ENCODE measurements at places on chromosomes 7 and 10.

- DNase-seq: no peak
These were observed 719.5 kb downstream of the LRMDA start for GRCh38 chr10:76150876-76151288.

- no peak for DNase-seq
These were observed 285.9 kb upstream of the CSTF2T start for GRCh38 chr10:51985336-51985735.

DNA sequence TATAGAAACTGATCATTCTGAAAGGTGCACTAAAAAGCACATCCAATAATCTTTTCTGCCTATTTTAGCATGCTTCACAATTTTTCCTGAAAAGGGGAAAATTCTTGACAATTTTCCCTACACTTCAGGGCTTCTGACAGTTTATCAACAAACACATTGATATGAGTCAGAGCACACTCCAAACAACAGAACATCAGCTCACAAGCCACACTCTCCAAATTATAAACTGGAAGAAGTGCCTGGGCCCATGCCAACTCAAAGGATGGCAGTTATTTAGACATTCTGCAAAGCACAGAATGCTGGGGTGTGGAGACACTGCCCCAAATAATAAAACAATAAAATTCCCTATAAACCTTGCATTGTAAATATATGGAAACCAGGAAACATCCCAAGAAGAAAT, 90.8 kb downstream of the ELAPOR2 start:
- DNase-seq: no peak

DNA sequence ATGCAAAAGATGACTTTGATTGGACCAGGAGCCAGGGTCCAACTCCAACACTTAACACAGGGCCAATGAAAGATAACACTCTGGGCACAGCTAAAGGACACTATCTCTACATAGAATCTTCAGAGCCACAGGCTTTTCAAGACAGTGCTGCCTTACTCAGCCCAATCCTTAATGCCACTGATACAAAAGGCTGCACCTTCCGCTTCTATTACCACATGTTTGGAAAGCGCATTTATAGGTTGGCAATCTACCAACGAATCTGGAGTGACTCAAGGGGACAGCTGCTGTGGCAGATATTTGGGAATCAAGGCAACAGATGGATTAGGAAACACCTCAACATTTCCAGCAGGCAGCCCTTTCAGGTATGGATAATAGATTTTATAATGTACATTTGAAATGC, 160.7 kb downstream of the MALRD1 start:
- DNase-seq: no peak

GRCh38 chr7:48177271-48177670, 6.0 kb downstream of the ABCA13 start:
- DNase-seq: no peak

DNA sequence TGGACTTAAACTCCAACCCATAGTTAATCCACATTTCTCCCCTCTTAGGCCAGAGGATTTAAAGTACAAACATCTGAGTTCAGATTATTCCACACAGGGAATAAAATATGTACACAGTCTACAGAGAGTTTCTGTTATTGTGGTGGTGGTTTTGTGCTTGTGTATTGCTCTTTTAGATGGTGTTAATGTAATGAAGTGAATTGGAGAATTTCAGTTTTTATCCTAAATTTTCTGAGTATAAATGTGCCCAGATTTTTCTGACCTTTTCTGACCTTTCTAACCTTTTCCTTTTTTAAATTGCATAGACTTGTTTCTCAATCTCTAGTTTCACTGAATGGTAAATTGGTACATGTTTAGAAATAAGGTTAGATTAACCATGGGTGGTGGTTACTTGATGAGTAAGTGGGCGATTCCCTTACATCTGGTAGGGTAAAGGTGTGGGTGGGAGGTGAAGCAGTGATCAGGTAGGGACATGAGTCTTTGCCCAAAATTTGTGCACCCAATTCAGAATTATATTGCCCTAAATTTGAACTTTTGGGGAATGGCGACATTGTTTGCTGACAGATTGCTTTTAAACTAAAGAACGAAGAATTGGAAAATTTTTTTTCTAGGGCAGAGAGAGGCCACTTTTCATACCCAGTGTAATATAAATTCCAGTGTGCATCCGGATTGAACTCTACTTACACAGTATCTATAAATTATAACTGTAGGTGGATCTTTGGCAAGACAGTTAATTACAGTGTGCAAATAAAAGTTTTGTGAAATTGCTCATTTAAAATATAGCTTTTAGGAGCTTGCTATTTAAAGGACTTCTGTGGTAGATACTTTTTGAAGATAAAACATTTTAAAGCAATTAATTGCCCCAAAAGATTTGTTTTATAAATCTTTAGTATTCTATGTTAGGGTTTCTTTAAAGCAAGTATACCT, 62.2 kb downstream of the ST7 start:
- no peak for DNase-seq

DNA sequence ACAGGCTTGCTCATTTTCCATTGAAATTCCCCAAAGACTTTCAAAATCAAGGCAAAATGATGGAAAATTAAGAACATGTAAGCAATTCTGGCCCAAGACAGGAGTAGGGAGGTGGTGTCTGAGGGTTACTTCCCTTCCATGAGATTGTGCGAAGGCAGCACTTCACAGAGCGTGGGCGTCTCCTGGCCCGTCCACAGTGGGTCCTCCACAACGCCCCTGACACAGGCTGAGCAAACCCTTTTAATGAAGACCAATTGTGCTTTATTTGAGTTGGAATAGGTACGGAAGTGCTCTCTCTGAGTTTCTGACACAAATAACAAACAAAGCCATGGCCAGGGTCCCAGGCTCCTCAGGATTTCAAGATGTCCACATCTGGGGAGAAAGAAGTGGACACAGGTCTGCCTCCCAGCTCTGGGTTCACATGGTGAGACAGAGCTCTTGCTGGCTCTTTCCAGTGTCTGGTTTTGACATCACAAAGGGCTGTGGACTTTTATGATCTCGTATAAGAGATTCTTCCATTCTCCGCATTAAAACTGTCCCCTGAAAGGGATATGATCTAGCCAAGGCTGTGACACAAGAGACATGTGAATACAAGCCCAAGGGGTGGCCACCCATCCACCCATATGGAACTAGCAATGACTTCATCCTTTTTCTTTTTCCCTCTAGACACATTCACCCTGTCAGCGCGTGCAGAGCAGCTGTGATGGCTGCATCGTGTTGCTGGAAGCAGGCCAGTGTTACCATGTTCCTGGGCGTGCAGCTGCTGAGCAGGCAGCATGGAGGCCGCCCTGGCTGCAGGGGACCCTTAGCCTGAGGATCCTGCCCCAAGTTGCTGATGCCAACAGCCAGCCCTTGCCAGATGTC, 145.6 kb downstream of the ADAM12 start:
- no peak for DNase-seq

DNA sequence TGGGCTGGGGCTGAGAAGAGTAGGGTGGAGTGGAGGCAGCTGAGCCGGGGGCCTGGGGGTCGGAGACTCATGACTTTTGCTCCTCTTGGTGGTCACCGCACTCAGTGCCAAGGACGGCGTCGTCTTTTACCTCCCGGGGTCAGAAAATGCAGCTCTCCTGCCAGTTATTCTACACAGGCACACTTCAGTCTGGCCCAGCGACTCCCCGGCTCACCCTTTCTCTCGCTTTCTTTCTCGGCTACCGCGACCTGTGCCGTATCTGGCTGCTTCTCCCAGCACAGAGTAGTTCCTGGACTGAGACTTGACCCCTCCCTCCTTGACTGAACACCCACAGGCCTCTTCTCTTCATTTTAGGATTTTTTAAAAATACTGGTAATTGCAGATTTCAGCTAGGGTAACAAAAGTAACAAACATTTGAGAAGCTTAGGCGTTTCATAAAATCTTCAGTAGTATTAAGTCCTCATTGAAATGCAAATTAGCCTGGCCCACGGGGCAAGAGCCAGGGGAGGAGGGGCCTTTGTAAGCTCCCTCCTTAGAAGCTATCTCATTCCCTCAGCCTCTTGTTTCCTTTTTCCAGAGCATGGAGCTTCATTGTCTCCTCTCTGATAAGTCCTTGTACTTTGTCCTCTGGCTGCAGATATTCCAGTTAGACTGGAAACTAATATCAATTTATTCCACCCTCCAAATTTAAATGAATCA, 1.1 kb upstream of the PRLHR start:
- no peak for DNase-seq

GRCh38 chr10:119289227-119289920, 82.0 kb downstream of the GRK5 start:
- no peak for DNase-seq

- DNase-seq: no peak
These were observed 39.7 kb upstream of the TEX47 start for GRCh38 chr7:88835147-88835728.

DNA sequence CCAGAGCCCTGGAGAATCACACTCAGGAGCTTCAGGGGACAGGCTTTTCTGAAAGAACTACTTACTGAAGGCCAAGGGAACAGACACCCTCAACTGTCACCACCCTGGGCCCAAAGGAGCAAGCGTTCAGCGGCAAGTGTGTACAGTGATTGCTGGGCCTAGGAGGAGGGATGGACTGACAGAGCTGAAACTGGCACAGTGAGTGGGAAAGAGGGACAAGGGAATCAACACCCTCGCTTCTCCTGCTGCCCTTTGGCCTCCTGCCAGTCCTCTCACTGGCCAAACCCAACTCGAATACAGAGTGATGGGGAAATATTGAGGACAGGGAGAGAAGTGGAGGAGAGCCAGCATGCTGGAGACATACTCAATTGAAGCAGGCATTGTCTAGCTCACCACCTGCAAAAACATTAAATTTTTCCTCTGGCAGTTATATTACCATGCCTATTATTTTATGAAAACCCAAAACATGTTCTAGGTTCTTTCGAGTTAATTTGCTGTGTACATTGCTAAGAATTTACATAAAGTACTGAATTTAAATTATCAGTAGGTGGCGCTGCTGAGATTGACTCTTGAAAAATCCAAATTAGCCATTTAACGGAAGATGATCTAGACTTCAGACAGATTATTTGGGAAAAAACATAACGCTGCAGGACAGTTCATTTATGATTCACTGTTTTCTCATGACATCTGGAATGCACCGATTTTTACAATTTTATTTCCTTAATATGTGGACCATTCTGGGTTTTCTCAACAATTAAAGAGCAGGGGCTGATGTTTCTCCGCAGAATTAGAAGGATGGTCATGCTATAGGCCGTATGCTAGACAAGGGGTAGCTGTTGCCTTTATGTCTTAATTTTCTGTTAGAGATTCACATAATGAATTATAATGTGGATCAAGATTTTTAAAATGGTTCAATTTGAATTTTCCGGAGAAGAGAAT, 14.7 kb upstream of the TMEM236 start:
- no peak for DNase-seq

DNA sequence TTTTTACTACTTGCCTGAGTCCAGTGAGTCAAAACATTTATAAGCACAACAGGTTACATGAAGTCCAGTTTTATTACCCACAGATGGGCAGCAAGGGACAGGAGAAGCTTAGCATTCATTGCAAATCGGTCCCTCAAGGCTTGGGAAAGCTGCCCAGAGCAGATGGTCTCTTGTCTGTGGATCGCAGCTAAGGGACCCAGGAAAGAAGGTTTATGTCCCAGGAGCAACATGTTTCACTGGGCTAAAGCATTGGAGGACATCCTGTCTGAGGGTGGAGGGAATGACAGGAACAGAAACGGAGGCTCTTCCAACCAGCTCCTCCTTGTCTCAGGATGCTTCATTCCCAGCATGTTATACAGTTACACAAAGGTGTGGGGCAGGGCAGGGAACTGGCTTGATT, 39.3 kb downstream of the TRIM24 start:
- no peak for DNase-seq

DNA sequence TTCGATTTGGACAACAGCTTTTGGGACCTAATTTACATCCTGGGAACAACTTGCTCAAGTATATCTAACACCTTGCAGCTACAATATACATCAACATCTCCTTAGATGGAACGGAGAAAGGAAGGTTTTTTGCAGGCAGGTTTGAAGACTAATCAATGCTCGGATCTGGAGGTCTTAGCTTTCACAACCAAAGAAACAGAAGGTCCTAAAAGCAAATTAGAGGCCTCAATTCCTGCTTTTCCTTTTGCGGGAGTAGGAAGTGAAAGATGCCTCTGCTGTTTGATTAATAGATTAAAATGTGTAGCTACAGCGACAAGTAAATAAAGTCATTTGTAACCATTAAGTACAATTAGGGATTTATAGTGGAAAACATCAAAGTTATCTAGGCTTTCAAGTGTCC, 3.7 kb upstream of the SP8 start:
- no peak for DNase-seq

DNA sequence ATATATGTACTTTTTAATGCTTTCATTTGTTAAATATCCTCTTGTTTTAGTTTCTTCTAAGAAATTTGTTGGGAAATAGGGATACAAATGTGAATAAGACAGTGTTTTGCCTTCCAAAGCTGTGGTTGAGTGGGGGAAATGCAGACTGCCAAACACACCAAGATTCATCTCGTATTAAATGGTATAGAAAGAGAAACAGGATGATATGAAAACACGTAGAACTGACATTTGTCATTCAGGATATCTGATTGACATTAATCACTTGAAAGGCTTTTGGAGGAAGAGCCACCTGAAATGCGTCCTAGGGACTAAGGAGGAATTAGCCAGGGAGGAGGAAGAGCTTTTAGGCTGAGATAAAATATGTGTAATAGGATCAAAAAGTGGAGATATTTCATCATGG, 287.4 kb upstream of the SEMA3C start:
- DNase-seq: no peak

DNA sequence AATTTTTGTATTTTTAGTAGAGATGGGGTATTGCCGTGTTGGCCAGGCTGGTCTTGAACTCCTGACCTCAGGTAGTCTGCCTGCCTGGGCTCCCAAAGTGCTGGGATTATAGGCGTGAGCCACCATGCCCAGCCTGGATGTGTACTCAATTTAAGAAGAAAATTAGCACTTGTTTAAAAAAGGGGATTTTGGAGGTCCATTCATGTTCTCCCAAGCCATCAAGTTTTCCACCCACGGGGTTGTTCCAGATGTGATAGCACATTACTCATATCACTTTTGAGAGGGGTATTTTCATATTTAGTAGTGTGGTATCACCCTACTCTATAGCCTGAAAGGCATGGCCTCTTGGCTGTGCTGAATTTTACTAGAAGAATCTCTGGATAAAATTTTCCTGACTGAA, 10.5 kb upstream of the SLC26A3 start:
- no peak for DNase-seq

DNA sequence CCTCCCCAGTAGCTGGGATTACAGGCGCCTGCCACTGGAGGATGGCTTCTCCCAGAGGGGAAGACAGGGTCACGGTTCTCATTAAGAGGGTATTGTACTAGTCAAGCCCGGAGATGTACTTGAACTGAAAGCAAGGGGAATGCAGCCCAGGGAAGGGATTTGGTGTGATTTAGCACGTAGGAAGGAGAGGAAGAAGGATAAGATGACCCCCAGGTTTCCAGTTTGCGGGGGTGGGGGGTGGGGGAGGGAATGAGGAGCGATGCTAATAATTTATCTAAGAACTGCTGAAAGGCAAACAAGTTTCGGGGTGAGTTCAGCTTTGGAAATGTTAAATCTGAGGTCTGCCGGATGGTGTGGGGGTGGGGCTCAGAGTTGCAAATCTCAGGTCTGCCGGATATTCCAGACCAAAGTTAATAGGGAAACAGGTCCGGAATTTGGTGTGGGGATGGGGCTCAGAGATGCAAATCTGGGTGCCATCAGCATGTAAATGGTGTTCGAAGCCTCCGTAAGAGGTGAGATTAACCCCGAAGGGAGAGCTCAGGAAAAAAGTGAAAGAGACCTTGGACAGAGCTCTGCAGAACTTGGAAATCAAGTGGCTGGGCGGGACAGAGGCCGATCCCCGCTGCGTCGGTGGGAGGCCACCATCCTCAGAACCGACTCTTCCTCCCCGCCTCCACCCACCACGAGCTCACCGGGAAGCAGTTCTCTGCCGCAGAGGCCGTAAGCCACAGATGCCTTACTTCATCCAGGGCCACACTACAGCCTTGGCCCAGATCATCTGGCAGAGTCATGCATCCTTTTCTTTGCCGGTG, 1.6 kb upstream of the SEPHS1 start:
- DNase-seq: peak; percentile 25

- no peak for DNase-seq
These were observed 7.5 kb downstream of the COMTD1 start for GRCh38 chr10:75228278-75228677.

All from activated T-helper 2 cell treated with anti-CD3 and anti-CD28 coated beads, Interferon-gamma antibody, Interleukin-2, Interleukin-4, amounts not matched to agents 10 μg/mL and 5 μg/mL and 100 μg/mL, durations not matched to agents 14 hours and 24 hours and 36 hours (primary cell).